ENCODE measurements at places on chromosomes 12 and 14.
A peak's percentile ranks its signal among the peaks of the same experiment; 100 is the strongest.

DNA sequence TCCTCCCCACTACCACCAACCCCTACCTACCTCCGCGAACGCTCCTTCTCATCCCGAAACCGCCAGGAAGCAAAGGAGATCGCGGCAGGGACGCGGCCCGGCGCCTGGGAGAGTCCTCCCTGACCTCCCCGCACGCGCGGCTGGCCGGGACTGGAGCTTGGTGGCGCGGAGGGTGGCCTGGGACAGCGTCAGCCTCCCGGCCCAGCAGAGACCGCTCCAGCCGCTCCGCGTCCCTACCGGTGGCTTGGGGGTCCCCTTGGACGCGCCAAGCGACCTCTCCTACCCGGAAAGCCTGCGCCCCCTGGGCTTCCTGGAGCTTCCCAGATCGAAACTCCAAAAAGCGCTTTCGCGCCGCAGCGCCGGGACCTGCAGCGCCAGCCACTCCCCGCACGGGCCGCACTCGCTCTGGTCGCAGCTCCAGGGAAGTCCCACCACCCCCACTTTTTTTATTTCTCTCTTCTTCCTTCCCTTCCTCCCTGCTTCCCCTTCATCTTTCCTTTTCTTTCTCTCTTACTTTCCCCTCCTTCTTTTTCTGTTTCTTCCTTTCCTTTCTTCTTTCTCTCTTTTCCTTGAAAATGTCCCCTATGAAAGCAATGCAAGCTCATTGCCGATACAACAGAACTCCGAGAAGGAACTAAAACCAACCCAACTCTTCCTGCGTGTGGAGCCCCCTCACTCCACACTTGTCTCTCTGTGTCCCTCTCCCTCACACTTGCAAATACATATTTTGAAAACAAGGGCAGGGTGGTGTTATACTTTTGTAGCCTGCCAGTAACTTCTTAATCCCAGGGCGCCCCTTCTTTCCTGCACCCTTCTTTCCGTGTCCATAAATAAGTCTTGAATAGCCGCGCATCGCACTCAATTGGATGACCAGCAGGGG, 3.8 kb downstream of the DIO3 start:
- DNase-seq = peak; percentile 24

DNA sequence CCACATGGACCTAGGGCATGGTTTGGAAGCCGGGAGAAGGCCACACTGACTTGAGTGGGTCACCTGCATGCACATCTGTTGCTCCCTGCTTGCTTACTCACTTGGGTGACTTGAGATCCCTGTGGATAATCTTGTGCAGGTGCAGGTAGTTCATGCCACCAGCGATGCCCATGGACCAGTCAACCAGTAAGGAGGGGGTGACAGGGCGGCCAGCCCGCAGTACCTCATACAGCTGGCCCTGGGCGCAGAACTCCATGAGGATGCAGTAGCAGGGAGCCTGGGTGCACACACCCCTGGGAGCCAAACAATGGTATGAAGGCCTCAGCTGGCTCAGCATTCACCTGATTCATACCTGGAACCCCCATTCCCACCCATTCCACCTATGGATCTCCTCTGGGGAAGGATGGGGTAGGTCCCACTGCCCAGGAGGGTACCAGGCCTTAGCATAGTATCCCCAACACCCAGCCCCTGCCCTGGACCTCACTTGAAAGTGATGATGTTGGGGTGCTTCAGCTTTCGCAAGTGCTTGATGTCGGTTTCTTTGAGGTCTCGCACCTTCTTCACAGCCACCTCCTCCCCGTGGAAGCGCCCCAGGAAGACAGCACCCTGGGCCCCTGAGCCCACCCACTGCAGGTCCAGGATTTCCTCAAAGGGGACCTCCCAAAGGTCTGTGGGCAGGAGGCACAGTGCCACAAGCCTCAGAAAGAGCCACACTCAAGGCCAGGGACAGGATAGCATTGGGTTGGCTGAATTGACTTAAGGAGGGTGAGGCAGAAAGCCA, 13.1 kb downstream of the MAP3K12 start:
- no peak for DNase-seq

- peak; percentile 76 for DNase-seq
These were observed 8.4 kb downstream of the OR6S1 start for GRCh38 chr14:20632831-20633691.

GRCh38 chr12:124410354-124411175, 115.7 kb downstream of the RFLNA start:
- no peak for DNase-seq

- DNase-seq = no peak
These were observed 337.3 kb downstream of the CACNA1C start for GRCh38 chr12:2390133-2390532.

- no peak for DNase-seq
These were observed 144.7 kb upstream of the RFLNA start for GRCh38 chr12:124150168-124150567.

DNA sequence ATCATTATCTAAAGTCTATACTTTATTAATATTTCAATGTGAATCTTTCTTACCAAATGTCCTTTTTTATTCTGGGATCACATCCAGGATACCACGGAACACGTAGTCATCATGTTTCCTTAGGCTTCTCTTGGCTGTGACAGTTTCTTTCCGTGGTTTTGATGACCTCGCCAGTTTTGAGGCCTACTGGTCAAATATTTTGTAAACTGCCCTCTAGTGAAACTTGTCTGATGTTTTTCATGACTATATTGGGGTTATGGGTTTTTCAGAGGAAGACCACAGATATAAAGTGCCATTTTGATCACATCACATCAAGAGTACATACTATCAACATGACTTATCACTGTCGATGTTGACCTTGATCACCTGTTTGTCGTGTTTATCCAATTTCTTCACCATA, 14.1 kb upstream of the SERPINA6 start:
- peak; percentile 21 for DNase-seq

GRCh38 chr14:56280843-56281242, 162.6 kb downstream of the PELI2 start:
- DNase-seq = no peak

- peak; percentile 79 for DNase-seq
These were observed 717 bp downstream of the ORAI1 start for GRCh38 chr12:121626853-121627640.

GRCh38 chr14:99772371-99773283, 20.6 kb upstream of the EML1 start:
- no peak for DNase-seq

- DNase-seq = no peak
These were observed 4.8 kb upstream of the AEBP2 start for GRCh38 chr12:19434538-19434937.

DNA sequence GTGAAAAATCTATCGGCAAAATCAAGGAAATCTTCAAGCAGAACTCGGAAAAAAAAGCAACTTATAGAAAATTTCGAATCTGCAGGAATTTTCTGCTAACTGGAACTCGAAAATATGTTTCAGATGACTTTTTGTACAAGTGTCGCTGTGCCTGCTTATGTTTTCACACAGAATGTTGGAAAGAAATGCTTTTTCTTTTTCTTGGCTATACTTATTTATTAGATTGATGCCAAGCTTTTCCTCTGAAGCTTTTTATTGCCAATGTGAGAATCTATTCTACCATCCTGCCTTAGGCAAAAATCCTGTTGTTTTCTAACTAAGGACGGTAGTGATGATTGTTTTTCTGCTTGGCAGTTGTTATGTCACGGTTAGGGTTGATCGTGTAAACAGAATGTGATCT, 65.8 kb downstream of the TRHDE start:
- no peak for DNase-seq

DNA sequence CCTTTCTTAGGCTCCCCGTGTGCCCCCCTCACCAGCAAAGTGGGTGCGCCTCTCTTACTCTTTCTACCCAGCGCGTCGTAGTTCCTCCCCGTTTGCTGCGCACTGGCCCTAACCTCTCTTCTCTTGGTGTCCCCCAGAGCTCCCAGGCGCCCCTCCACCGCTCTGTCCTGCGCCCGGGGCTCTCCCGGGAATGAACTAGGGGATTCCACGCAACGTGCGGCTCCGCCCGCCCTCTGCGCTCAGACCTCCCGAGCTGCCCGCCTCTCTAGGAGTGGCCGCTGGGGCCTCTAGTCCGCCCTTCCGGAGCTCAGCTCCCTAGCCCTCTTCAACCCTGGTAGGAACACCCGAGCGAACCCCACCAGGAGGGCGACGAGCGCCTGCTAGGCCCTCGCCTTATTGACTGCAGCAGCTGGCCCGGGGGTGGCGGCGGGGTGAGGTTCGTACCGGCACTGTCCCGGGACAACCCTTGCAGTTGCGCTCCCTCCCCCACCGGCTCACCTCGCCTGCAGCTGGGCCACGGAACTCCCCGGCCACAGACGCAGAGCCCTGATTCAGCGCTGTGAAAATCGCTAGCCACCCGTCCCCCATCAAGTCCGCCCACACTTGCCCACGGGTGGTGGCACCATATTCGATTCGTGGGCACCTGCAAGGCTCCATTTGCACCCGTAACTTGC, 1.3 kb downstream of the TMEM233 start:
- peak; percentile 2 for DNase-seq

DNA sequence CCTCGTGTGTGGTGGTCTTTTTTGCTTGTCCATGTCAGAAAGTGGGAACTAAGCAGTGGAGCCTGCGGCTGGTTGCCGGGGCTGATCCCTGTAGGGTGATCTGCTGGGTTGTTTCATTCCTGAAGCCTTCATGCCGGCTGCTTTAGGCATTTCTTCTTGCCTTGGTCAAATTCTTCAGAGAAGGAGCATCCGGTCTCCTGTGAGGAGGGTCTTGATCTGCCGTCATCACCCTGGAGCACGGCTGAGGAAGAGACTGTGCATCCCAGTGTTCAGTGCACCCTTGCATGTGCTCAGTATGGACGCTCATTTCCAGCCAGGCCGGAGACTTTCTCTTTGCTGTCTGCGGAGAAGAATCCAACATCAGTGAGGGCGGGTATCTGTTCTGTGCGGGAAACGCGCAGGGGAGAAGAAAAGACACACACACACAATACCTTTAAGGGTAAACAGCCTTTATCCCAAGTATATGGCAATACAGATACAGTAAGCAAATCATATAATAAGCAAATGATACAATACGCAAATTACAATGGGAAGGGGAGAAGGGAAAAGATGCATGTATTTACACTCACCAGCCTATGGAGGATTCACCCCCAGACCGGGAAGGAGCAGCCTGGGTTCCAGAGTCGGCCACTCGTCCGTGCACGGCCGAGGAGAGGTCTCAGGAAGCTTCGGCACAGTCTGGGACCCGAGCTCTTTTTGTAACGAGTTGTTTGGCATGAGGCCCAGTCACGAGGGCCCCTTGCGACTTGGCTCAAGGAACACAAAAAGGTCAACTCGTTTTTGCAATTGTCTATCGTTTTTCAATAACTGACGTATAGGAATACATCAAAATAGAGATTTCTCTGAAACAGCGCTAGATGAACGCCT, 1366.8 kb upstream of the TMEM132C start:
- no peak for DNase-seq

DNA sequence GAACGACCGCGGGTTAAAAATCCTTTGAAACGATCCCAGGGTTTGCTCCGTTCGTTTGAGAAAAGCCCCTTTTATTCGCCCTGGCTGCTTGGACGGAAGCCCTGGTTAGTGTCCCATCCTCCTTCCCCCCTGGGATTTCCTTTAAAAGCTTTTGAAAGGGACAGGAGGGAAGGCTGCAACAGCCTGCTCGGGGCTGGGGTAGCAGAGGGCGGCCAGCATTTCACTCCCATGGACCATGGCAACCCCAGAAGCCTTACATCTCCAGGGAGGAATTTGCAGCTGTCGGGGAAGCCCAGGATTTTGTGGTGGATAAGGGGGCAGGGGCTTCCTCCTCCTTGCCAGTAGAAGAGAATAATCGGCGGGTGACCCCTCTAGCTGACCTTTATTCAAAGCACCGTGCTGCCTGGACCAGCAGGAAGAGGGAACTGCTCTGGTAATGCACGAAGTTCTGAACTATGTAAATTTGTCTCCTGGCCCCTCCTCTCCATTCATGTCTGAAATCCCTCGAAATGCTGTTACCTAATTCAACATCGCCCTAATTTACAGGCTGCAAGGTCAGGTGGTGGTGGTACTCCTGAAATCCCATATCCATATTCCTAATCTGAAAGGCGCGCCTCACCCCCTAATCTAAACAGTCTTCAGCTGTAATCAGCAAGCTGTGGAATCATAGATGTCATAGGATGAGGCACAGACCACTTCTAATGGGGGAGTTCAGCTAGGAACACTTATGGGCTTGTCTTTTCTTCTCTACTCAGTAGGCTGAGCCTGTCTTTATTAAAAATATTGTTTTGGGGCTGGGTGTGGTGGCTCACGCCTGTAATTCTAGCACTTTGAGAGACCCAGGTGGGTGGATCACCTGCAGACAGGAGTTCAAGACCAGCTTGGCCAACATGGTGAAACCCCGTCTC, 1.0 kb upstream of the CLIP1 start:
- peak; percentile 48 for DNase-seq

GRCh38 chr12:109868182-109869051, 11.9 kb downstream of the GLTP start:
- DNase-seq = no peak

GRCh38 chr12:47868041-47868440, 36.8 kb downstream of the VDR start:
- DNase-seq = no peak

Data from cardiac muscle cell (in vitro differentiated cells and primary cell).